Aorta (tissue), 5 donors: ENCODE measurements at places on chromosomes 11 and 22. TPM values are rescaled to one million over a fixed set of nuclear protein-coding genes. Genes with fewer than 3 reads are reported as not detected.

EEF1G gene
- 987 TPM for total RNA-seq

THY1 gene
- 19.3 TPM for total RNA-seq

- DNase-seq = no peak
- no peak overlapping the region for H3K27ac ChIP-seq
- no peaks in the 10 kb centered on the region for H3K36me3 ChIP-seq
- no peak overlapping the region for H3K4me3 ChIP-seq
- no peaks in the 10 kb centered on the region for H3K4me1 ChIP-seq
- H3K27me3 ChIP-seq = no peaks in the 10 kb centered on the region
Observed at GRCh38 chr22:48758881-48759875, 1068.5 kb downstream of the BRD1 start.

GRCh38 chr11:134944131-134944530 is 532.1 kb upstream of the B3GAT1 start:
- H3K27me3 ChIP-seq = no peaks in the 10 kb centered on the region
- H3K4me3 ChIP-seq = no peak overlapping the region
- H3K4me1 ChIP-seq = no peaks in the 10 kb centered on the region
- H3K27ac ChIP-seq = no peak overlapping the region
- no peaks in the 10 kb centered on the region for H3K36me3 ChIP-seq

DNA sequence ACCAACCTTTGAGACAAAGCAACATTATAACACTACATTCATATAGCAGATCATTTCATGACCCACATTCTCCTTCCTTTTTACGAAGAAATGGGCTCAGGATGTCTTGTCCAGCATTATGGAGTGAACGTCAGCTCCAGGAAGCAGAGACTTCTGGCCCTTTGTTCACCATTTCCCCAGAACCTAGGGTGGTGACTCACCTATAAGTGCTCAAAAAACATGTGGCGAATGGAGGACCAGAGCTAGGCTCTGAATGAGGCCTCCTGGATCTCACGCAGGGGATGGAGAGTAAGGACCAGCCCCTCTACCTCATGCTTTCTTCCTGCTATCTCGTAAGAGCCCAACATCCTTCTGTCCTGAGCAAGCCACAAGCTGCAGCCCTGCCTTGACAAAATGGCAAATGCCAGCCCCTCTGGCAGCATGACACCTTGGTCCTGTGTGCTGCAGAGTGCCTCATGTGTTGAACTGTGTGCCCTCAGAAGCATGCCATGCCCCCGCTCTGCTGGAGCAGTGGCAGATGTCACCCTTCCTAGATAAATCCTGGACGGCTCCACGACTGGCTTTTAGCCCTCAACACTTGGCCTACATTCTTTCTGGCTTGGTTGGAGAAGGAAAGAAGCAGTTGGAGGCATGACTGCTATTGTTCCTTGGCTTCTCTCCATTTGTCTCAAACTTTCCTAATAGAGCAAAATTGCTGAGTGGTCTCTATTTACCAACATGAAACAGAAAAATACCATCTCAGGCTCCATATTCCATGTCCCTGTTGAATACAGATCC is 6.5 kb upstream of the ST3GAL4 start:
- H3K27me3 ChIP-seq = no peaks in the 10 kb centered on the region
- DNase-seq = no peak
- peaks cover 4% of the 10 kb centered on the region for H3K4me1 ChIP-seq
- no peak overlapping the region for H3K4me3 ChIP-seq
- H3K27ac ChIP-seq = peak overlapping the region; percentile 85

COMT gene
- 111 TPM for total RNA-seq

DNA sequence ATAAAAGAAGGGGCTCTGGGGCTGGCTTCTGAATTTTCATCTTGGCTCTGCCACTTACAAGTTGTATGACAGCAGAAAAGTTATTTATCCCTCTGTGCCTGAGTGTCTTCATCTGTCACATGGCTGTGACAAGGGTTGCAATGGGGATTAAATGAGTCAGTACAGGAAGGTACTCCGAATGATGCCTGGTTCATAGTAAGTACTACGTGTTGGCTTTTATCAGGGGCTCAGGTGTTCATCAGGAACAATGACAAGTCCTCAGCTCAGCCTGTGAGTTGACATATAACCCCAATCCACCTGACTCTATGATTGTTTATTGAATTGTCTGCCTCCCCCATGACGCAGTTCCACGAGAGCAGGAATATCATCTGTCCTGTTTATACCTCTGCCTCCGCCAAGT is 45.7 kb downstream of the PAMR1 start:
- H3K4me3 ChIP-seq = no peak overlapping the region
- H3K36me3 ChIP-seq = no peaks in the 10 kb centered on the region
- DNase-seq = no peak
- H3K4me1 ChIP-seq = no peaks in the 10 kb centered on the region
- no peak overlapping the region for H3K27ac ChIP-seq
- H3K27me3 ChIP-seq = peaks cover 3% of the 10 kb centered on the region

DNA sequence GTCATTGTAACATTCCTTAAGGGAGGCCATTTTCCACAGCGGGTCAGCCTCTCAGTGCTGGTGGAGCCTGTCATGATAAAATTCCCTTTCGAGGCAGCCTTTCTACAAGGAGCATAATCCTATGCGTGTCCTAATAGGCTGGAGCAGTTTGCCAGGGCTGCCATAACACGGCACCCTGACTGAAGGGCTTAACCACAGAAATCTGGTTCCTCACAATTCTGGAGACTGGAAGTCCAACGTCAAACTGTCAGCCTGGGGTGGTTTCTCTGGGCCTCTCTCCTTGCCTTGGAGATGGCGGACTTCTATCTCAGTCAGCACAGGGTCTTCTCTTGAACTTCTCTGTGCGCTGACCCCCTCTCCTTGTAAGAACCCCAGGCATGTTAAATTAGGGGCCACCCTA is 1.4 kb upstream of the RGL4 start:
- H3K4me3 ChIP-seq = no peak overlapping the region
- DNase-seq = no peak
- no peaks in the 10 kb centered on the region for H3K4me1 ChIP-seq
- no peaks in the 10 kb centered on the region for H3K27me3 ChIP-seq

SLC22A25 gene
- not detected for total RNA-seq

DNA sequence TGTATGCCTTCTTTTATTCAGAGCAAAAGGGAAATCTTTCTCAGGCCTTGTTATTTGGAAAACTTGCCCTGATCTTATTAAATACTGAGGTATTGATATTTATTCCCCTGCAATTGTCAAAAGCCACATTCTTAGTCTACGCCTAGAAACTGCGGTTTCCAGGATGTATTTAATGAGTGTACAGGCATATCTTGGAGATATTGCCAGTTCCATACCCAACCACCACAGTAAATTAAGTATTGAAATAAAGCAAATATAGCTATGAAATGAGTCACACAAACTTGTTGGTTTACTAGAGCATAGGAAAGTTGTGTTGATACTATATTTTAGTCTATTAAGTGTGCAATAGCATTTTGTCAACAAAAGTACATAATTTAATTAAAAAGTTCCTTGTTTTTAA is 152.7 kb upstream of the CCDC179 start:
- no peaks in the 10 kb centered on the region for H3K27me3 ChIP-seq
- H3K27ac ChIP-seq = no peak overlapping the region
- H3K4me3 ChIP-seq = no peak overlapping the region
- H3K4me1 ChIP-seq = no peaks in the 10 kb centered on the region

DNA sequence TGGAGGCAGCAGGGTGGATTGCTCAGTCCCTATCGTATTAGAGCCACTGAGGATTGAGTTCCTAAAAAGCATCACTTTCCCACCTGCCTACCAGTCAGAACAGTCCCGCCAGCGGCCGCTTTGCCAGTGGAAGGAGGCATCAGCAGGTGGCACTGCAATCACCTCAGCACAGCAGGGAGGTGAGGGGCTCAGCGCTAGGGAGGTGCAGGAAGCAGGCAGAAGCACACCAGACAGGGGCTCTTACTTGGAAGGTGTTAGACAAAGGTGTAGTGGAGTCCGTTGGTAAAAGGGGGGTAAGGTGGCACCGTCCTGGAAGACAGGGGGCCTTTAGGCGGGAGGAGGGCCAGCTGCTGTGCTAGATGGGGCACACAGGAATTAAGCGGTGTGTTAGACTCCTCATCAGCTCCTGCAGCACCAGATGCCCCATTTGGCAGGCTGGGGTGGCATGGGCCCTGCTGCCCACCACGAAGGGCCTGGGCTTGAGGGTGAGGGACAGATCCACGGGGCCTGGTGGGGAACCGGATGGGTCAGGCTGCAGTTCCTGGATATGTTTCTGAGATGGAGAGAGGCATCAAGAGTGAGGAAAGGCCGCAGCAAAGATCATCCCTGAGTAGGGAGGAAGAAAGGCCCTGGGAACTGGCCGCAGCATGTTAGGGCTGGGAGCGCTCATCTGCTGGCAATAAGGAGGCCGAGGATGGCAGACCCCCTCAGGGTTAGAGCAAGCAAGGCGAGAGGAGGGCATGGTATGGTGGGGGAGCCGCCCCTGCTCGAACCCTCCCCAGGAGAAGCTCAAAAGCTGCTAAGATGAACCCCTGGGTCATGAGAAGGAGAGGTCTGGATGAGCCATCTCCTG is 42.5 kb downstream of the C11orf58 start:
- H3K36me3 ChIP-seq = no peaks in the 10 kb centered on the region
- no peak overlapping the region for H3K27ac ChIP-seq
- H3K27me3 ChIP-seq = no peaks in the 10 kb centered on the region
- no peaks in the 10 kb centered on the region for H3K4me1 ChIP-seq

IL18 gene
- total RNA-seq = 17.1 TPM

DNA sequence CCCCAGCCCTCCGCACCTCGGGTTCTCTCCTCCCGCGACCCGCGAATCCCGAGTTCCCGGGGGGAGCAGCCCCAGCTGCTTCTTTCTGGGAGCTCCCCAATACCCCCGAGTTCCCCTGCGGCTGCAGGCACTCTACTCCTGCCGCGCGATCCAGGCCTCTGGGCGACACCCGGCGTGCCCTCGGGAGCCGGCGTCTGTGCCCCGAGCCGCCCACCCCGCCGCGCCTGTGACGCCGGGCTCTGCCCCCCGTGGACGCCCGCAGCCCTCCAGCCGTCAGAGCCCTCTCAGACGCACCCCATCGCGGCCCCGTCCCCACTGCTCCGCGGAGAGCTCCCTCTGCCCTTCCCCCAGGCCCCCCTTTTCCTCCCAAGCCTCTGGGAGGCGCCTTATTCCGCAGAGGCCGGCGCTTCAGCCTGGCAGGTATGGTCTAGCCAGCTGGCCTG is 422 bp downstream of the GLB1L2 start:
- H3K27me3 ChIP-seq = no peaks in the 10 kb centered on the region
- peak overlapping the region; percentile 66 for H3K4me3 ChIP-seq
- no peak for DNase-seq

- H3K27me3 ChIP-seq = no peaks in the 10 kb centered on the region
- H3K27ac ChIP-seq = no peak overlapping the region
- peaks cover 13% of the 10 kb centered on the region for H3K36me3 ChIP-seq
- H3K4me3 ChIP-seq = no peak overlapping the region
- H3K4me1 ChIP-seq = no peaks in the 10 kb centered on the region
- DNase-seq = no peak
Observed at GRCh38 chr11:44133335-44133946, 38.0 kb downstream of the EXT2 start.

- H3K36me3 ChIP-seq = no peaks in the 10 kb centered on the region
- no peak overlapping the region for H3K27ac ChIP-seq
- H3K4me3 ChIP-seq = no peak overlapping the region
- no peaks in the 10 kb centered on the region for H3K27me3 ChIP-seq
Observed at GRCh38 chr11:104073950-104074705, 37.7 kb downstream of the DDI1 start.

GRCh38 chr11:83033371-83033770 is 38.3 kb downstream of the RAB30 start:
- no peaks in the 10 kb centered on the region for H3K27me3 ChIP-seq
- H3K36me3 ChIP-seq = no peaks in the 10 kb centered on the region
- H3K27ac ChIP-seq = peak overlapping the region; percentile 84
- peaks cover 6% of the 10 kb centered on the region for H3K4me1 ChIP-seq

GRCh38 chr11:32893343-32894148 is 935 bp downstream of the QSER1 start:
- peak overlapping the region; percentile 52 for H3K27ac ChIP-seq
- H3K27me3 ChIP-seq = no peaks in the 10 kb centered on the region
- H3K4me1 ChIP-seq = peaks cover 3% of the 10 kb centered on the region
- H3K36me3 ChIP-seq = no peaks in the 10 kb centered on the region
